ENCODE measurements at places on chromosomes 3 and 15.
A peak's percentile ranks its signal among the peaks of the same experiment; 100 is the strongest.

DNA sequence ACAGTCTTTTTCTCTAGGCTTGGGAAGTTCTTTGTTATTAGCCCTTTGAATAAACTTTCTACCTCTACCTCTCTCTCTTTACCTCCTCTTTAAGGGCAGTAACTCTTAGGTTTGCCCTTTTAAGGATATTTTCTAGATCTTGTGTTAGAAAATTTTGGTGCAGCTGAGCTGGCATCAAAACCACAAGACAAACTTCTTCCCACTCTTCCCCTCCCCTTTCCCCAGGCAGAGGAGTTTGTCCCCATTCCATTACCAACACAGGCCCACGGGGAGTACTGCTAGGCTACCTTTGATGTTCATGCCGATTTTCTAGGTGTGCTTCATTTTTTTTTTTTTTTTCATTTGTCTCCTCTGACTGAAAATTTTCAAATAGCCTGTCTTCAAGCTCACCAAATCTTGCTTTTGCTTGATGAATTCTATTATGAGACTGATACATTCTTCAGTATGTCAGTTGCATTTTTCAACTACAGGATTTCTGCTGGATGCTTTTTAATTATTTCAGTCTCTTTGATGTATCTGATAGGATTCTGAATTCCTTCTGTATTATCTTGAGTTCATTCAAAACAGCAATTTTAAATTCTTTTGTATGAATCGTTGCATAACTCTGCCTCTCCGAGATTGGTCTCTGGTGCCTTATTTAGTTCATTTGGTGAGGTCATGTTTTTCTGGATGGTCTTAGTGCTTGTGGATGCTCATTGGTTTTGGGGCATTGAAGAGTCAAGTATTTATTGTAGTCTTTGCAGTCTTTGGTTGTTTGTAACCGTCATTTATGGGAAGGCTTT is 112.0 kb downstream of the UBE2E2 start:
- DNase-seq, result peak; percentile 35

- no peak for DNase-seq
Measured at GRCh38 chr15:78097667-78098066, 5.3 kb downstream of the SH2D7 start.

- no peak for DNase-seq
Measured at GRCh38 chr15:52567871-52568600, 794 bp downstream of the ARPP19 start.

DNA sequence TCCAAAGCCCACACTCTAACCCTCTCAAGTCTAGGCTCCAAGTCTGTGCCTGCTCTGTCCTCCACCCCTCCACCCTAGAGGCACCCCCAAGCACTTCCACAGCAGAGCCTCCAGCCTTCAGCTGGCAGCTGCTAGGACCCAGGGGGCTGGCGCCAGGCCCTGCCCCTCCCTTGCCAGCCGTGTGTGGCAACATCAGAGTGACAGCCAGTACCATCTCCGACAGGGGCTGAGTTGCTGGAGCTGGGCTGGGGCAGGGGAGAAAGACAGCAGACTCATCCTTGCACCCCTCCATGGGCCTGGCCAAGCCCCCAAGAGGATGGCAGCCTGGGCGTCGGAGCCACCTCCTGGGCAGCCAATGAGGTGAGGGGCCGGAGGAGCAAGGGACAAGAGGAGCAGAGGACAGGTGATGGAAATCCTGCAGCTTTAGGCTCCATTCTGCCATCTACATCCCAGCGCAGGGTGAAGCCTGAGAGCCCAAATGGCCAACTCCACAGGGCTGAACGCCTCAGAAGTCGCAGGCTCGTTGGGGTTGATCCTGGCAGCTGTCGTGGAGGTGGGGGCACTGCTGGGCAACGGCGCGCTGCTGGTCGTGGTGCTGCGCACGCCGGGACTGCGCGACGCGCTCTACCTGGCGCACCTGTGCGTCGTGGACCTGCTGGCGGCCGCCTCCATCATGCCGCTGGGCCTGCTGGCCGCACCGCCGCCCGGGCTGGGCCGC is at the start of gene GPR62:
TSS of gene GPR62 (plus strand) at position 207 of the 718 bp plus-strand sequence. CDS start at position 479, 272 bp downstream.
- no peak for DNase-seq

- peak; percentile 40 for DNase-seq
Measured at GRCh38 chr3:36548712-36549111, 168.4 kb downstream of the STAC start.

- DNase-seq, result peak; percentile 56
Measured at GRCh38 chr3:100402256-100402655, 917 bp downstream of the LNP1 start.

DNA sequence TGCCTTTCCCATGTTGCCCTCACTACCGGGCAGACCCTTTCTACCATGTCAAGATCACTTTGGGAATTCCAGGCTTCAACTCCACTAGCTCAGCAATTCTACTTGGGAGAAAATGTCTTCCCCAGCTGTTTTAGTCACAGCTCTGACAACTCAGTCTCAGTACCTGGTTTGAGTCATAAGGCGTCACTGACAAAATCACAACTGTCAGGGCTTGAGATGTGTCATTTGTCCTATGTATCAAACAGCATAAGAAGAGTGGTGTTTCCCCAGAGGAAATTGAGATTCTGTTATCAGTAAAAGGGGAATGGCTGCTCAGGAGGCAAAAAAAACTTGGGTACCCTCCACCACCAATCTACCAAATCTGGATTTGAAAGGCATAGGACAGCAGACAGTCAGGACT is 594.9 kb upstream of the SUCLG2 start:
- DNase-seq, result no peak

GRCh38 chr15:94008104-94009074 is 223.0 kb upstream of the MCTP2 start:
- DNase-seq, result peak; percentile 49

GRCh38 chr3:55341502-55342031 is 145.5 kb downstream of the WNT5A start:
- DNase-seq, result peak; percentile 72

GRCh38 chr3:121819236-121819635 is 15.6 kb downstream of the IQCB1 start:
- no peak for DNase-seq

GRCh38 chr15:58440922-58441321 is 9.1 kb downstream of the LIPC start:
- no peak for DNase-seq
